ENCODE measurements at places on chromosomes 12 and 14.
A peak's percentile ranks its signal among the peaks of the same experiment; 100 is the strongest.

DNA sequence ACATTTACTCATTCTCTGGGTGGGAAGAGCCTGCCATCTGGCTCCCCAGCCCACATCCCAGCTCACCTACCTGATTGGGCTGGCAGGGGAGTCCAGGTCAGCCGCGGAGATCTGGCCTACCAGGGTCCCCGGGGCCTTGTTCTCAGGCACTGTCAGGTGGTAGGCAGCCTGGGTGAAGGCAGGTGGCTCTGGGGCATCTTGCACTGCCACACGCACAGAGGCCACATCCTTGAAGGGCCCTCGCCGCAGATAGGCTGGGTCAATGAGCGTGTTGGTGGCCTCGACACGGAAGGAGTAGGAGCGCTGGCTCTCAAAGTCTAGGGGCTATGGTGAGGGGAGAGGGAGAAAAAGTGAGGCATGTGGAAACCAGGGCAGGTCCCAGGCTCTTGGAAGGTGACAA lies 3.9 kb downstream of the CDH24 start:
- no peak overlapping the region for H3K27ac ChIP-seq
- H3K4me3 ChIP-seq: no peak overlapping the region
- H3K27me3 ChIP-seq: no peaks in the 10 kb centered on the region
- no peak for DNase-seq

GRCh38 chr14:45664668-45665356 lies 411.8 kb upstream of the MIS18BP1 start:
- no peaks in the 10 kb centered on the region for H3K4me1 ChIP-seq
- H3K27me3 ChIP-seq: no peaks in the 10 kb centered on the region
- no peaks in the 10 kb centered on the region for H3K36me3 ChIP-seq
- no peak overlapping the region for H3K27ac ChIP-seq
- peak; percentile 25 for DNase-seq
- no peak overlapping the region for H3K4me3 ChIP-seq

DNA sequence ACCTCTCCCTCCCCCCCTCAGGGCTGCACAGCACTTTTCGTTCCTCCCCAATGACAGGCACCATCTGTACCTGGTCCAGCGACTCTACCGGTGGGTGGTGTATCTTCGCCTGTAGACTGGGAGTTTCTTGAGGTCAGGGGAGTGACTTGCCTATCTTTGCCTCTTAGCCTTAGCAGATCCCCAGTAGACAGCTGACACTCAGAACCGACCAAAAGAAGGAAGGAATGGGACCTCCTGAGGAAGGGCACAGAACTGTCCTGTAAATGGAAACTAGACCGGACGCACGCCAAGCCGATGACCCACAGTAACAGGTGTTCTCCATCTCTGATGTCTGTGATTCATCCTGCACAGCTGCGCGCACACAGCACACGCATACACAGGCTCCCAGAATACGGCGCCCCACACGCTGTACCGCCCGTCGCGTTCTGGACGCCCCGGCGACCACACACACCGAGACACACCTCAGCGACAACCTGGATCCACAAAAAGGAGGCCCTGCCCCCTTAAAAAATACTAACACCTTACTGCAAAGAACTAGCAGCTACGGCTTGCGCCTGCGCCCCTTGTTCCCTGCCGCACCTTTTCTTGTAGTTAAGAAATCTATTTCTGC lies 673 bp upstream of the TTC9 start:
- no peak overlapping the region for H3K27ac ChIP-seq
- no peaks in the 10 kb centered on the region for H3K27me3 ChIP-seq
- no peaks in the 10 kb centered on the region for H3K36me3 ChIP-seq

GRCh38 chr12:15583804-15584203 lies 205.4 kb downstream of the EPS8 start:
- H3K27ac ChIP-seq: no peak overlapping the region
- no peaks in the 10 kb centered on the region for H3K27me3 ChIP-seq
- H3K36me3 ChIP-seq: no peaks in the 10 kb centered on the region
- no peak overlapping the region for H3K4me3 ChIP-seq
- H3K4me1 ChIP-seq: no peaks in the 10 kb centered on the region
- no peak for DNase-seq

GRCh38 chr12:16520328-16520727 lies 85.6 kb downstream of the LMO3 start:
- H3K36me3 ChIP-seq: no peaks in the 10 kb centered on the region
- no peak overlapping the region for H3K27ac ChIP-seq
- no peaks in the 10 kb centered on the region for H3K27me3 ChIP-seq
- no peak for DNase-seq
- H3K4me1 ChIP-seq: no peaks in the 10 kb centered on the region
- H3K4me3 ChIP-seq: no peak overlapping the region

DNA sequence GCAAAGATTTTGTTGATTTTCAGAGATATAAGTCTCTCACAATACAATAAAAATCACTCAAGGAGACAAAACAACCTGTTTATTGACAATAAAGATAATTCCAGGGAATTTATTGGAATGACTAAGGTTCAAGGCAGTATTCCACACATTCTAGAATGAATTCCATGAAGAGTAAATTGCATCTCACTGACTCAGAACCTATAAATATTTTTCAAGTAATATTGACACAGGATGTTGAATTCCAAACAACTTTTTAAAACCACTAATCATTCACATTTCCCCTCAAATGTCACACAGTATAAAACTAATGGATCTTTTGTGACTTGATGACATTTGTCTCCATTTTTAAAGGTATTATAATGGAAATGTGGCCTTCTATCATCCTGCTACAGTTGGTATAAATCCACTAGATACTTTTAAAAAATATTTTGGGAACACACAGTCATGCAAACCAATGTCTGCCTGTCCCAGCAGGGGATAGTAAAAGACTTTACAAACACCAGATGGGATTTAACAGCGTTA lies 42.1 kb upstream of the LGR5 start:
- no peak overlapping the region for H3K27ac ChIP-seq
- no peaks in the 10 kb centered on the region for H3K36me3 ChIP-seq
- no peak overlapping the region for H3K4me3 ChIP-seq
- no peaks in the 10 kb centered on the region for H3K27me3 ChIP-seq
- no peak for DNase-seq
- no peaks in the 10 kb centered on the region for H3K4me1 ChIP-seq

- H3K27ac ChIP-seq: no peak overlapping the region
- H3K4me1 ChIP-seq: peaks cover 7% of the 10 kb centered on the region
- no peak overlapping the region for H3K4me3 ChIP-seq
- no peak for DNase-seq
- H3K27me3 ChIP-seq: no peaks in the 10 kb centered on the region
- no peaks in the 10 kb centered on the region for H3K36me3 ChIP-seq
Measured at GRCh38 chr12:20624718-20625117, 70.4 kb upstream of the SLCO1C1 start.

DNA sequence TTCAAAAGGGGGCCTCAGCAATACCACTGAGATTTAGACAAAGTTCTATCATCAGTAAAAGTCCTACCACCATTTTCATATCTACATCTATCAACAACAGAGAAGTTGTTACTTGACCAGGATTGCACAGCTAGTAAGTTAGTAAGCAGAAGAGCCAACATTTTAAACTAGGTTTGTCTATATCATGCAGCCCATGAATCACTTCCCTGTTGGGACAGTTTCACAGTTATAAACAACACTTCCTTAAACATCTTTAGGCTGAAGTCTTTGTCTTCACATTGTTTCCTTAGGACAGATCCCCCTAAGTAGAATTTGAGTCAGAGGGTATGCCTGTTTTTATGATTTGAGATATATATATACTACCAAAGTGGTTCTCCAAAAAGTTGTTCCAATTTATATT lies 68.5 kb downstream of the DAO start:
- no peaks in the 10 kb centered on the region for H3K4me1 ChIP-seq
- no peaks in the 10 kb centered on the region for H3K27me3 ChIP-seq
- H3K36me3 ChIP-seq: no peaks in the 10 kb centered on the region
- no peak overlapping the region for H3K4me3 ChIP-seq
- H3K27ac ChIP-seq: no peak overlapping the region

DNA sequence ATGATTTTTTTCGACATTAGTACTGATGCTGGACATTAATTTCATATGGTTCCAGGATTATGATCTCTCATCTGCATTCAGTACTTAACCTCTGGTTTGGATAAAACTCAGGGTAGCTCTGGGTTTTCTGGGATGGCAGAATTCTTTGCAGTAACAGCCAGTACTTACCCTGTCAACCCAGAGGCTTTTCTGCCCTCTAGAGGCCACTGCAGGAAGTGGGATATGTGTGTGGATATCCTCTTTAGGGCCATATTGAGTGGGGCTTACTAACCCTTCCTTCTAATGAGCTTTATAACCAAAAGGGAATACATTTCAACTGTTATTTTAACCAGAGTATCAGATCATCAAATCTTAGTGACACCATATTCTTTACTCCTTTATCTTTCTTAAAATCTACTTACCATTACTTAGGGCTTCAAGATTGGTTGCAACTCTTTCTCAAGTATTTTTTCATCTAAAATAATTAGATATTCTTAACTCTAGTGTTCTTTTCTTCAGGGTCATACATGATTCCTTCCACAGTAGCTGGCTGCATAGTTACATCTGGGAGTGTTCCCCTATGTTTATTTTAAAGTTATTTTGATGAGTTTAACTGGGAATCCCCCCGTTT lies 488.0 kb upstream of the STXBP6 start:
- DNase-seq: peak; percentile 75
- no peaks in the 10 kb centered on the region for H3K27me3 ChIP-seq
- H3K27ac ChIP-seq: no peak overlapping the region
- H3K4me3 ChIP-seq: no peak overlapping the region
- no peaks in the 10 kb centered on the region for H3K4me1 ChIP-seq

DNA sequence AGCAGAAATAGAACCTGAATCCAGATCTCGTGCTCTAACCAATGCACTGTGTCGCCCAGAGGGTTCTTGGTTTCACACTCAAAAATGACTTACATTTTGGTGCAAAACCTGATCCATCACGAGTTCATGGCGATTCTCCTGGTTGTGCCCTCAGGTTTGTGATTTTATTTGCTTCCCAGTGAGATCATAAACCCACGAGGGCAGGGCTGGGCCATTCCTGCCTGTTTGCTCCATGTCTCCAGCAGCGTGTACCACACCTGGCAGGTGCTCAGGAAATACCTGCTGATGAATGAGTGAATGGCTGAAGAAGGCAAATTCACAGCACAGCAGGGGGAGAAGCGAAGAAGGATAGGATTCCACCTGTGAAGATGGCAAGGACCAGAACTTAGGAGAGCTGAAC lies 9.4 kb downstream of the ACACB start:
- no peak overlapping the region for H3K27ac ChIP-seq
- H3K36me3 ChIP-seq: no peaks in the 10 kb centered on the region
- H3K27me3 ChIP-seq: no peaks in the 10 kb centered on the region
- no peak for DNase-seq
- H3K4me3 ChIP-seq: no peak overlapping the region

GRCh38 chr12:70842942-70843341 lies 77.6 kb downstream of the PTPRR start:
- H3K36me3 ChIP-seq: no peaks in the 10 kb centered on the region
- DNase-seq: no peak
- no peaks in the 10 kb centered on the region for H3K27me3 ChIP-seq
- H3K4me3 ChIP-seq: no peak overlapping the region
- H3K4me1 ChIP-seq: no peaks in the 10 kb centered on the region

- H3K27ac ChIP-seq: no peak overlapping the region
- peaks cover 20% of the 10 kb centered on the region for H3K4me1 ChIP-seq
- H3K27me3 ChIP-seq: peaks cover 11% of the 10 kb centered on the region
- H3K4me3 ChIP-seq: no peak overlapping the region
Measured at GRCh38 chr12:128970941-128971340, 117.7 kb downstream of the GLT1D1 start.

GRCh38 chr12:118271183-118271582 lies 101.5 kb downstream of the TAOK3 start:
- H3K4me3 ChIP-seq: no peak overlapping the region
- H3K27me3 ChIP-seq: no peaks in the 10 kb centered on the region
- no peak for DNase-seq
- no peaks in the 10 kb centered on the region for H3K36me3 ChIP-seq
- no peak overlapping the region for H3K27ac ChIP-seq
- no peaks in the 10 kb centered on the region for H3K4me1 ChIP-seq

- no peak for DNase-seq
- no peak overlapping the region for H3K27ac ChIP-seq
- no peaks in the 10 kb centered on the region for H3K27me3 ChIP-seq
- peaks cover 17% of the 10 kb centered on the region for H3K4me1 ChIP-seq
- no peak overlapping the region for H3K4me3 ChIP-seq
- no peaks in the 10 kb centered on the region for H3K36me3 ChIP-seq
Measured at GRCh38 chr12:38547586-38547985, 231.0 kb downstream of the ALG10B start.

Measured in H1 (cell line).